KBM-7 (cell line): ENCODE measurements at places on chromosomes 12 and 14.

DNA sequence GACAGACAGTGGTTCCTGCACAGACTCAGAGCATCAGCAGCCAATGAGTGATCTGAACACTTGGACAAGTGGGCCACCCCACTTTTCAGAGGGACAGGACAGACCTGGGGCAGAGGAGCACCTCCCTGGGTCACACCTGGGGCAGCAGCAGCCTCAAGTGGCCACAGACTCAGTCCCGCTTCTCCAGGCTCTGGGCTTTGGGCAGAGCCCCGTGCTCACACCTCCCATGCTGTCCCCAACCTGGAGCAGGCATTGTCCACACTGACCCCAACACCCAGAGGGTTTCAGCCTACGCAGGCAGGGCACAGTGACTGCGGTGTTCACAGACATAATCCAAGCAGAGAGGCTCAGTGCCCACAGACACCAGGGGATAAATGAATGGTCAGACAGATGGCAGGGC is 135.5 kb upstream of the SFSWAP start:
- no peak for DNase-seq

DNA sequence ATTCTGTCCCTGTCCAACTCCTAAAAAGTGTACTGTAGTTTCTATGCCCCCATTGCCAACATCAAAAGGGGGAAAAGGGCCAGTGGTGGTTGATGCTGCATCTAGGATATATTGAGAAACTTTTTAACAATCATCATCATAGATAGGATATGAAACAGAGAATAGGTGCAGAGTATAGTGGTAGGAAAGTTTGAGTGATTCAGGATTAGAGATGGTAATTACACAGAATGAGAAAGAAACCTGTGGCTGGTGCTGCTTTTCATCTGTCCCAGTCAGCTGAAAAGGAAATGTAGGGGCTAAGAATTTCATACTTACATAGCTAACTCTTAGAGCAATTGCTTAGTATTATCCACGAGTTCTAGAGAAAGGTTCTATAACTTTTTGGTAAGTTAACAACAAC is 67.6 kb downstream of the GTF2A1 start:
- DNase-seq: no peak

GRCh38 chr14:97634751-97635150 is 837.6 kb downstream of the VRK1 start:
- DNase-seq: no peak

DNA sequence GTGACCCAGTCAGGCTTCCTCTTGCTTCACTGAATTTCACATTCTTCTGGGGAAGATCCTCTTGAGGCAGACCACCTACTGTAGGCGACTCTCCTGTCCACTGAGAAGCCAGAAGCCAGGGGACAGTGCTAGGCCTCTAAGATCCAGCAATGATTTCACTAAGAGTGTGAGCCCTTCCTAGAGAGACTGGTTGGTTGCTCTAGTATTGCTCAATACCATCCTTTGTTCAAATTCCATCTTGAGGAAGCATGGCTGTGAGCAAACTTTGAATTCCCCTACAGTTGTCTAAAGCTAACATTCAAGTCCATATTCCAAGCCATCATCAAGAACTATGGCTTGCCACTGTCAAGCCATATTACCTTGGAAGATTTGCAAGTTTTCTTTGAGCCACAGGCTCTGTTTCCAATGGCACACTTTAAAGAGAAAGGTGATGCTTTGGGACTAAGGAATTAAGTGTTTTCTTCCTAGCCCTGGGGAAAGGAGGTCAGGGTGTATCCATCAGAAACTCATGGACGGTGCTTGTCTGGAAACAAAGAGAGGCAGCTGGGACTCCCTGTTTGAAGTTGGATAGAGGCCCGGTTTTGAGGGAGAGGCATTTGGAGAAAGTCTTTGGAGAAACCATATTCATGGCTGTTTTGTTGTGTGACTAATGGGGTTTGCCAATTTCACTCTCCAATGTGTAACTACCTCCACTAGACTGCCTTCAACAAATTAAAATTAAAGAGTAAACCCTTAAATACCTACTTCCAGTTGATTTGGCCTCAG is 1217.9 kb downstream of the VRK1 start:
- no peak for DNase-seq

- DNase-seq: no peak
Measured at GRCh38 chr14:65864984-65865383, 452.5 kb downstream of the FUT8 start.

DNA sequence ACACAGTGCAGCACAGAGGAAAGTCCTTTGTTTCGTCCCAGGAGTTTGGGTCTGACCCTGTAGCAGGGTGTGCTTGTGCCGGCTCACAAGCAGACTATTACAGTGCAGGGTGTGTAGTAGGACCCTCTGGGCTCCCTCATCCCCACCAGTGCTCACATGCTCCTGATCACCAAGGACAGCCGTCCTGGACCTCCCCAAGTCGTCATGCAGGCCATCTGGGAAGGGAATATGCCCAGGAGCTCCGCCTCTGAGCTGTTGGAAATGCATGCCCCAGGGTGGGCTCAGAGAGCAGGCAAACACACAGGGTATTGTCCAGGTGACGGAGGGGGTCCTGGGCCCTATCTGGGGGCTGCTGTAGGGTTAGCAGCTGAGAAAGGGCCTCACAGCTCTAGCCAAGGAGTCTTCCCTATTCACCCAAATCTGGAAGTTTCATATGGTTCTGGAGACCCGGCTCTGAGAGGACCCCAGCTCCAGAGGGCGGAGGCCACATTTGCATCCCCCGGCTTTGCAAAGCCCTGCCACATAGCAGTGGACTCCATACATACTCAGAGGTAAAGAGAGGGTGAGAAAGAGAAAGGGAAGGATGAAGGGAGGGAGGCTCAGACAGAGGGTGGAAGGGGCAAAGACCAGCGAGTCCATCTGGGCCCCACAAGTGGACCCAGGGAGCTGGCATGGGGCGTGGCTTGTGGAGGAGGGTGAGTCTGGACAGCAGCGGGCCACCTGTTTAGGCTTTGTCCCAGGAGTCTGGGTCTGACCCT is 53.5 kb upstream of the PPP2R5C start:
- DNase-seq: no peak

GRCh38 chr12:50132505-50133135 is 20.6 kb downstream of the COX14 start:
- peak; percentile 68 for DNase-seq

GRCh38 chr12:68113644-68114043 is 45.9 kb downstream of the IFNG start:
- peak; percentile 11 for DNase-seq

DNA sequence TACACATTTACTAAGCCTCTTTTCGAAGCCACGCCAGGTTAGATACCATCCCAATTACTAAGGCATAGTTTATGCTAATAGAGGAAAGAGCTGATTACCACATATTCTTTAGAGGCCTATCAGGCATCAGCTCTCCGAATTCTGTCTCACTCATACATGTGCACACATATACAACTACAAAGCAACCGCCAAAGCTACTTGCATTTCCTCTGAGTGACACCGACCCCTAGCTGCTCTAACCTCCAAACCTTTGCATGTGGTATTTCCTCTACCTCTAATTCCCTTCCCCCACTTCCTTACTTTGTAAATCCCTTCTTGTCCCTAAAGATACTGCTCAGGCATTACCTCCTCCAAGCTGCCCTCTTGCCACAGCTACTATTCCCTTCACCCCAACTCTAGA is 107.2 kb downstream of the DUSP6 start:
- DNase-seq: peak; percentile 84

GRCh38 chr14:76706811-76707210 is 54.5 kb upstream of the VASH1 start:
- no peak for DNase-seq

GRCh38 chr14:28651148-28651547 is 115.4 kb upstream of the FOXG1 start:
- DNase-seq: no peak

DNA sequence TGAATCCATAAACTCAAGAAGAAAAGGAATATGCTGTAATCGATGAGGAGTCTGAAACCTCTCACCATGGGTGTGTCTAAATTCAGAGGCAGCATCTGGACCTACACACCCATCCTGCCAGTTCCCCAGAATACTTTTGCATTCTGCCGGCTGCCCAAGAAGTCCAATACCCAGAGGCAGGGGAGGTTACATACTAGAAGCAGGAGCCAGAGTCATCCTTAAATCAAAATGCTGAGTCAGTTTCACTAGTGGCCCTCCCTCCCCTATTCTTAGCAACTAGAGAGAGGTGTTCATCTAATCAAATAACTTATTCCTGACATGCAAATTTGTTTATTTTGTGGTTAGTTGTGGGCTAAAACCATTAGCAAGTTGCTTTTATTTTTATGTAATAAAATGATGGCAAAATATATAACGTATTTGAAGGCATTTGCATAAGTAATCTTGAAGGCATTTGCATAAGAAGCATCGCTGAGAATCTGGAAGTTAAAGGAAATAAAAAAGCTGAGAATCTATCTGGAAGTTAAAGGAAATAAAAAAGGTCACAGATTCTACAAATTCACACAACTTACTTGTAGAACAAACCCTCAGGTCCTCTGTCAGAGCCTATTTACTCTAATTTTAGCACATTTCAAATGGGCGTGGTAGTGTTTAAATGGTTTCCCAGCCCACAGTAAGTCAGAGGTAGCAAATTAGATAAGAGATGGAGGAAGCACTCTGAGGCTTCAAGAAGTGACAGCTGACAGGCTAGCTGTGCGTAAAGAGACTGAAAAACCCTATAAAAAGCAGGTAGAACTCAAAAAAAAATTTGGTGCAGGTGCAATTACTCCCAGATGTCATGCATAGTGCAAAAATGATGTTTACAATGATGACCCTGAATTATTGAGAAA is 7.8 kb downstream of the BHLHE41 start:
- DNase-seq: no peak

GRCh38 chr12:69044887-69045286 is 111.9 kb upstream of the CPM start:
- DNase-seq: no peak

DNA sequence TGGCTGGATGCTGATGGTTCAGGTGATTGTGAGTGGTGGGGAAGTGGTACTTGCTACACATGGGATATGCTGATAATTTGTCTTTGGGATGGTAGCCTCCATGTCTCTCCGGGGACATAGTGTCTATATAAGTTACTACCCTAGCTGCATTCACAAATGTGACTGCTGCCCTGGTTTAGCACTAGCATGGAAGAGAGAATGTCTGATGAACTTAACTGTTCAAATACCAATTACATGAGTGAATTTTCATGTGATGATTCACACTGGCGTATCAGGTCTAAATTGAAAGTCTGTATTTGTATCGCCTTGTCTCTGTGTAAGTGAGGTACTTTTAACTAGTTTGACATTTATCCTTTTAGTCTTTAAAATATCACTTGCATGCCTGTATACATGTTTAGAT is 34.4 kb downstream of the ATF7IP start:
- no peak for DNase-seq

- peak; percentile 57 for DNase-seq
Measured at GRCh38 chr12:9731797-9732196, 1.1 kb downstream of the CLECL1 start.
